8988T (cell line): ENCODE measurements at places on chromosomes 13 and 19.

DNA sequence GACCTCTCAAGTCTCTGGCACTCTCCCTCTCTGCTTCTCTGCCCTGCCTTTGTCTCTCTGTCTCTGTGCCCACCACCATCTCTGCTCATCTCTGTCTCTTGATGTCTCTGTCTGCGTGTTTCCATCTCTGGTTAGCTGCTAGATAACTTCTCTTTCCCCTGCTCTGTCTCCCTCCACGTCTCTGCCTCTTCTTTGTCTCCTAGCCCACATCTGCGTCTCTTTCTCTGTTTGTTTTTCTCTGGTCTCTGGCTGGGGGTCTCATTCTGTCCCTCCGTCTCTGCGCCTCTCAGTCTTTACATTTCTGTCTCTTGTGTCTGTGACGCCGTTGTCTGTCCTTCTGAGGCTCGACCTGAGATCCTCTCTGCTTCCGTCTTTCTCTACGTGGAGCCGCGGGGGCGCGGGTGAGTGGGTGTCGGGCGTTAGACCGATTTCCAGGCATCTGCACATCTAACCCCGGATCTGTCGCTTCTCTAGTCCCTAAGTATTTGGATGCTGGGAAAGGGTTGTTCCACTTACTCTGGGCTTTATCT is 386 bp downstream of the GIPR start:
- no peak for DNase-seq

GRCh38 chr13:46595136-46595884 is 42.3 kb downstream of the LRCH1 start:
- DNase-seq = no peak

- DNase-seq = no peak
Observed at GRCh38 chr13:72508392-72508791, 219.0 kb downstream of the MZT1 start.

- peak; percentile 36 for DNase-seq
Observed at GRCh38 chr19:30718707-30719106, 346.5 kb downstream of the ZNF536 start.

DNA sequence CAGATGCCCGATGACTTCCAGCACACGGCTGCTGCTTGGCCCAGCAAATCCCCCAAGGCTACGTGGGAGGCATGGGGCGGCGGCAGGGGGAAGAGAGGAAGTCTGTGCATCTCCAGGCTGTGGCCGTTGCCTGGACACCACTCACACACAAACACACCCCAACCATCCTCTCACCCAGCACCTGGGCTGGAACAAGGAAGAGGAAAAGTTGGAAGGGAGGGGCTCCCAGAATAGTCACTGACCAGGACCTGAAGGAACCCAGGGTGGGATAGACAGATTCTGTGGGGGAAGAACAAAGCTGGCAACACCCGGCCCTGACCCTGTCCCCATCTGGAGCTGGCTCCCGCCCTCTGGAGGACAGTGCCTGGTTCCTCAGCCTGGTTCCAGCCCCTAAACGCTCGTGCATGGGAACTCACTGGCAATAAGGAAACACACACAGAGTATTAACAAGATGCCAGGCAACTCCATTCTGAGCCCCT is 11.2 kb downstream of the PPP6R1 start:
- DNase-seq = no peak

DNA sequence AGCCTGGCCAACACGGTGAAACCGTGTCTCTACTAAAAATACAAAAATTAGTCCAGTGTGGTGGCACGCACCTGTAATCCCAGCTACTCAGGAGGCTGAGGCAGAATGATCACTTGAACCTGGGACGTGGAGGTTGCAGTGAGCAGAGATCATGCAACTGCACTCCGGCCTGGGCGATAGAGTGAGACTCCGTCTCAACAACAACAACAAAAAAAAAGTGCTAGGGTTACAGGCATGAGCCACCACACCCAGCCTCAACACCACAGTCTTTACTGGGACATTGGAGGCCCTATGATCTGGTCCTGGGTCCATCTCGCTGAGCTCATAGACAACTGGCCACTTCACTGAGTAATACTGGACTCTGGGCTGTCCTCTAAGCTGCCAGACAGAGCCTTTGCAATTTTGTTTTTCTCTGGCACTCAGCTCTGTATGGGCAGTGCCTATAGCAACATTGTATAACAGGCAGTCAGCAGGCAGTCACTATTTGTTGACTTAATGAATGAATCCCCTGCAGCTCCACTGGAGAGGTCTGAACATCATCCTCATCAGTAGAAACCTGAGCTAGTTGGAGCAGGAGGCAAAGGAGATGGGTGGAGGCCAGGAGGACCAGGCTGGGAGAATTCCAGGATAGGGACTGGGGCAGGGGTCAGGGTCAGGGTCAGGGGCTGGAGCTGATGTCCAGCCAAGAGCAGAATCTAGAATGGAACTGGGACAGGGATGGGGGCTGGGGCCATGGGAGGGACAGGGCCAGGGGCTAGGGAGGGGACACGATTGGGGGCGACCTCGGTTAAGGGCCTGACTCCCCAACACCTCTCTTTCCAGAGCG is 8.1 kb downstream of the BLOC1S3 start:
- DNase-seq = no peak

DNA sequence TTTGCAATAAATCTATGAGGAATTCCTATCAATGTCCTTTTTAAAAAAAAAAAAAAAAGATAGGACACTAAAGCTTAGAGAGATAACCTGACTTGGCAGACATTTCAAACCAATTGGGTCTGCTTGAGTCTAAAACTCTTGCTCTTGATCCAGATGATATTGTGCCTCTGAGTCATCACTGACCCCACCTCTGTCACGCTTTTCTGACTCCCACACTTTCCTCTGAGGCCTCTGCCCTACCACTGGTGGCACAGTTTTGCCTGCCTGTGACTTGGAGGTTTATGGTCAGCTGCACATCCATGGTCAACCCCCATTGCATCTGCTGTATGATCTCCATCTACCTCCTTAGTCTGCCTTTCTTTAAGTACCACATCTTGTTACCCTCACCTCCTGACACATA is 328.7 kb downstream of the SPRY2 start:
- no peak for DNase-seq

DNA sequence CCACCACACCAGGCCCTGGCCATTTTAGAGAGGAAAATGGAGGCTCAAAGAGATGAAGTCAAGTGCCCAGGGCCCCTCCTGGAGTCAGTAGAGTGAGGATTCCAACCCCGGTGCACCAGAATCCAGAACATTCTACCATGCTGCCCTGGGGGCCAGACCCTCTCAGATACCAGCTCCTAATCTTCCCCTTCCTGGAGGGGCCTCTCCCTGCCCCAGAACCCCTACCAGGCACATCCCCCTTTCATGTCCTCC is 11.1 kb downstream of the CAPN12 start:
- DNase-seq = no peak
